ENCODE measurements at places on chromosomes 5 and 9.

DNA sequence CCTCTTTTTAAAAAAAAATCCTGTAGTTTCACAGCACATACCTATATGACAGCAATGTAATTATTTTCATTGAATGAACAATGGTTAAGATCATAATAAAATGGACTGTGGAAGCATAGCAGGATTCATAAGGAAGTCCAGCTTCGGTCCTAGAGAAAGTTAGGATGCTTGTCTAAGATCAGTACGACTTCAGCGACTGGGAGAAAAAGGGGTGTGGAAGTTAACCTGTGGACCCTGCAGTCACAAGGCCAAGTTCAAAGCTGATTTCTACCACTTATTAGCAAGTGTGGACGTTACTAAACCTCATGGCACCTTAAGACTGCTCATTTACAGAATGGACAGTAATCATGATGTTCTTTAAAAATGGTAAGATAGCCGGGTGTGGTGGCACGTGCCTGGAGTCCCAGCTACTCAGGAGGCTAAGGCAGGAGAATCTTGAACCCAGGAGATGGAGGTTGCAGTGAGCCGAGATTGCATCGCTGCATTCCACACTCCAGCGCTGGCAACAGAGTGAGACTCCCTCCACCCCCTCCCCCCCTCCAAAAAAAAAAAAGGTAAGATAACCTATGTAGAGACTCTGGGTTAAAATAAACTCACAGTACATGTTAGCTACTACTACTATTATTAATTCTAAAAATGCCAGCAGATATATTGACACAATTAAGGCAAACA is 71.6 kb upstream of the PCA3 start:
- H3K4me3 ChIP-seq = no peak overlapping the region
- DNase-seq = no peak
- H3K27ac ChIP-seq = no peak overlapping the region
- H3K27me3 ChIP-seq = peaks cover 48% of the 10 kb centered on the region
- no peaks in the 10 kb centered on the region for H3K4me1 ChIP-seq

DNA sequence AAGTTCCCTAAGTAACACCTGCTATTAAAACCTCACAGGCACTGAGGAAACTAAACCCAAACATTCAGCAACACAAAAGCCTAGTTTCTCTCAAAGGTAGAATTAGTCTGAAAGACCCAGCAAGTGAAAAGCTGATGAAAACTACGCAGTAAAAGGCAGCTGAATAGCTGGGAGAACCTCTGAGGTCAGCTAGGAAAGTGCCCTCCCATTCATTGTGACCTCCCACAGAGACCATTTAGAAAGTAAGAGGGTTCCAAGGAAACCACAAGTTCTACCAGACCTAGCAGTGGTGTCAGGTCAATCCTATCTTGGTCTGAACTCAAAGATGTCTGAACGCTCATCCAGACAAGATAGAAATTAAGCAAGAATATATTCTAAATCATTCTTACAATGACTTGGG is 144.7 kb downstream of the SSBP2 start:
- H3K27ac ChIP-seq = no peak overlapping the region
- no peak overlapping the region for H3K4me3 ChIP-seq
- no peaks in the 10 kb centered on the region for H3K4me1 ChIP-seq
- no peaks in the 10 kb centered on the region for H3K36me3 ChIP-seq
- H3K27me3 ChIP-seq = no peaks in the 10 kb centered on the region

DNA sequence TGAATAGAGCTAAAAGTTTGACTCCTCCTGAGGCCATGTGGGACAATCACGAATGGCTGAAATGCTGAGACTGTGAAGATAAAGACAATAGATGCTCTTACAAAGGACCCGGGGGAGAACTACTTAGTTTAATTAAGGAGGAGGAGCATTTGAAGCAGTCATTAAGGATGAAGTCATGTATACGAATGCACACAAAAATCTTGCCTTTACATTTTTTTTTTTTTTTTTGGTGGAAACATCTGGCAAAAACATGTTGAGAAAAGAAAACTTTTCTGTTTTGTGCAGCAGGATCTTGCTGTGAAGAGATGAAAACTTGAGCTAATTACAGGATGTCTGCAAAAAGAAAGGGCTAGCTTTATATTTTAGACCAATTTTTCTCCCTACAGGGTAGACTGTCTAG is 42.3 kb upstream of the NR3C1 start:
- H3K4me1 ChIP-seq = no peaks in the 10 kb centered on the region
- no peak overlapping the region for H3K4me3 ChIP-seq
- H3K36me3 ChIP-seq = no peaks in the 10 kb centered on the region
- DNase-seq = no peak
- H3K27ac ChIP-seq = no peak overlapping the region

DNA sequence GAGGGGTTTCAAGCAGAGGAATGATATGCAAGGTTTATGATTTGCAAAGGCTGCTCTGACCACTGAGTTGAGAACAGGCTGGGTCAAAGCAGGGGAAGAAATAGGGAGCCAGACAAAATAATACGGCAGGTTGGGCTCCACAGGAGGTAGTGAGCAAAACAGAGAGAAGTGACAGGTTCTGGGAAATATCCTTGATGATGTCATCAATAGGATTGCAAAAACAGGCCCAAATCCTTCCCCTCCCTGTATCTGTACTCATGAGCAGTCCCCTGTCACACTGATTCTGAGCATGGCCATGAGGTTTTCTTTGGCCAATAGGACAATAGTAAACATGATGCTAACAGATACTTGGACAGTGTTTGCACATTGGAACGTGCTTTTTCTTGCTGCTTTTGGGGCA is 471.8 kb upstream of the BRINP1 start:
- no peaks in the 10 kb centered on the region for H3K27me3 ChIP-seq
- no peaks in the 10 kb centered on the region for H3K36me3 ChIP-seq
- no peak overlapping the region for H3K4me3 ChIP-seq
- H3K27ac ChIP-seq = no peak overlapping the region
- H3K4me1 ChIP-seq = no peaks in the 10 kb centered on the region

- no peak for DNase-seq
- H3K36me3 ChIP-seq = no peaks in the 10 kb centered on the region
- H3K4me3 ChIP-seq = no peak overlapping the region
- H3K4me1 ChIP-seq = no peaks in the 10 kb centered on the region
- no peak overlapping the region for H3K27ac ChIP-seq
Measured at GRCh38 chr5:113447498-113448050, 12.8 kb upstream of the TSSK1B start.

DNA sequence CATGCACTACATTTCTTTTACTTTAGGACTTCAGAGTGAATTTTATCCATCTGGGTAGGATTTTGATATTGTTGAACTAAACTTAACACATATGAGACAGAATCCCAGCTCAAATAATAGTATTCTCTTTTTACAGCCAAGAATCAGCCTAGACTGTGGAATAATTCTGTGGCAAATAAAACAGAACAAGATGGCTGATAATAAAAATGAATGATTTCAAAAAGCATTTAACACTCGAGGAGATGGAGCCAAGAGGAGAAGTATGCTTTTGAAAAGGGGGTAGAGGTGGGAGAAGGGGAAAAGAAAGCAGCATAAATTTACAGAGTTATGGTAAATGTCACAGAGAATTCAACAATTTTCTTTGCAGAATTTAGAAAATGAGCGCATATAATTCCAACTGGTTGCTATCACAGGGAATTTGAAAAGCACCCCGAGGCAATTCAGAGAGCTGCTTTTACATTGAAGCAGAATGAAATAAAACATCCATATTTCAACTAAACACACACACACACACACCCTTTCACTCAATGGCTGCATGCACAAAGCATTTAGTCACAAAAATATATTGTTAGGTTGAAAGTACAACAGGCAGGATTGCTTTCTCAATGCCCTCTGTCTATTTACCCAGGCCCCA is 60.2 kb upstream of the DMAC1 start:
- DNase-seq = no peak
- no peaks in the 10 kb centered on the region for H3K36me3 ChIP-seq
- no peak overlapping the region for H3K4me3 ChIP-seq
- H3K27me3 ChIP-seq = no peaks in the 10 kb centered on the region
- H3K4me1 ChIP-seq = no peaks in the 10 kb centered on the region
- no peak overlapping the region for H3K27ac ChIP-seq

DNA sequence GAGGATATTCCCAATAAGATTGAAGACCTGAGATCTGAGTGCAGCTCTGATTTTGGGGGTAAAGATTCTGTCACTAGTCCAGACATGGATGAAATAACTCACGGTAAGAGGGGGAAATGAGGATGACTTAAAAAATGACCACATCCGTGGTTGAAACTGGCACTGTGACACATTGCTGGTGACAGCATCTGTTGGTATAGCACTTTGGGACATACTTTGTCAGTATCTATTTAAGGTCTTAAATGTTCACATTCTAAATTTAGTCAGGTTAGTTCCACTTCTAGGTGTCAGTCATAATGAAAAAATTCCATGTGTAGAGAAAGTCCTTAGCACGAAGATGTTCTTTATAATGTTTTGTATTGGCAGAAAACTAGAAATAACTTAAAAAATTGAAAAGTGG is 70.9 kb downstream of the GAPVD1 start:
- peaks cover 5% of the 10 kb centered on the region for H3K4me1 ChIP-seq
- DNase-seq = no peak
- no peak overlapping the region for H3K4me3 ChIP-seq

DNA sequence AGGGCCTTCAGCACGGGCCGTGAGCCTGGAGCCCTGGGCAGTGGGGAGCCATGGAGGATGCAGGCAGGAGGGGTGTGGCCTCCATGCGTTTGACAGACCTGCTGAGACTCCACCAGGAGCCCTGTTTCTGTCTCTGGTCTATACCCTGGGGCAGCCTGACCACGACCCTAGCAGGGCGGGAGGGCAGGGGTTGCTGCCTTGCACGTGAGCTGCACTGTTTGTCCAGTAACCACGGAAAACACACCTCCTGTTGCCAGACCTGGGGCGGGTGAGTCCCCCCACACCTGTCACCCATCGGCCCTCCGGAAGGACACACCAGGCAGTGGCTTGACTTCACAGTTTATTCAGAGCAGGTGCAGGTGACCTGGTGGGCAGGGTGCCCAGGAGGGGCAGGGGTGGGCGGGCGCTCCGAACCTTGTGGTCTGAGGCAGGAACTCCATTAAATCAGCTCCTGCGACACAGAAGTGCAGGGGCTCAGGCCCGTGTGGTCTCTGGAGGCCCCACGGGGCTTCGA is 3.9 kb downstream of the LCN8 start:
- no peak overlapping the region for H3K4me3 ChIP-seq
- no peaks in the 10 kb centered on the region for H3K36me3 ChIP-seq
- DNase-seq = no peak
- H3K4me1 ChIP-seq = peaks cover 8% of the 10 kb centered on the region
- no peaks in the 10 kb centered on the region for H3K27me3 ChIP-seq

DNA sequence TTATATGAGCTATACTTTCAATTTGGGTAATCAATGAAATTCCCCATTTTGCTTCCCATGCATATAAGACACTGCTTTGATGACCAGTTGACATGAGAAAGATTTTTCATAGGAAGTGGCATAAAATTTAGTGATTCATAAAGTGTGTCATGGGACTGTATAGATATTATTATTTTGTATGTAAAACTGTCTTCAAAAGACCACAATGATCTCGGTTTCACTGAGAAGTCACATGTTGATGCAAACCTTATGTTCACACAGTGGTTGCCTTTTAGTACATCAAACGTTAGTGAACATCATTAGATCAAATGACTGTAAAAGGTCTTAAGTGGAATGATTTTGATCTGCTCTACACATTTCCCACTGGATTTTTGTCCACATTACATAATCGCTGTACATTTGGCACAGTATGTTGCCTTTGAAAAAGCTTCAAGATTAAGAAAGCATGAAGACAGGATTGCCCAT is 349.2 kb upstream of the MEF2C start:
- no peak overlapping the region for H3K27ac ChIP-seq
- H3K27me3 ChIP-seq = no peaks in the 10 kb centered on the region
- no peak overlapping the region for H3K4me3 ChIP-seq
- H3K36me3 ChIP-seq = no peaks in the 10 kb centered on the region
- no peak for DNase-seq
- H3K4me1 ChIP-seq = no peaks in the 10 kb centered on the region

DNA sequence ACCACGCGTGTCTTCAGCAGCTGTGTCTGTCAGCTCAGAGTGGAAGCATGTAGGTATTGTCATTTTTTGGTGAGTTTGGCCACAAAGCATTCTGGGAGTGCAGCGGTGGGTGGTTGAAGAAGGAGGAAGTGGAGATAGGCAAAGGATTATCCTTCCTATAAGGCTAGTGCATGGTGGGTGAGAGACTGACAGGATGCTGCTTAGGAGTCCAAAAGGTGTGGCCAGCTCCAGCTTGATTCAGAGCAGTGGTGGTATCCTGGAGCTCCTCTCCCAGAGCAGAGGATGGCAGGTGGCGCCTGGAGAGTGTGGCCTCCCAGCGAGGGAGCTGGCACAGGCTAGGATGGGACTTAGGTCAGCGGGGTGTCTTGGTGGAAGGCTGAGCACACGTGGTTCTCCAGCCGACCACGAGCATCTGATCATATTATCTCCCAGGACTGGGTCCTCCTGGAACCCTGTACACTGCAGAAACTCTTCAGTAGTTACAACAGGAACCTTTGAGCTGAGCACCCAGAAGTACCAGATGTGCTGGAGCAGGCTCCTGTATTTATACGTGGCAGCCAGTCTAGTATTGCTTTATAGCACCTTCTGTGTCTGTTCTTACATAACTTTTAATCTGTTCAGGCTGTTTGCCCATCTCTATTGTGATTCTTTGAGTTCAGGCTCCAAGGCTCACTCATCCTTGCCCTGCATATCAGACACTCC is 29.6 kb downstream of the MAML1 start:
- DNase-seq = no peak
- H3K27ac ChIP-seq = no peak overlapping the region
- no peaks in the 10 kb centered on the region for H3K27me3 ChIP-seq
- H3K4me3 ChIP-seq = no peak overlapping the region
- peaks cover 6% of the 10 kb centered on the region for H3K36me3 ChIP-seq
- peaks cover 60% of the 10 kb centered on the region for H3K4me1 ChIP-seq

DNA sequence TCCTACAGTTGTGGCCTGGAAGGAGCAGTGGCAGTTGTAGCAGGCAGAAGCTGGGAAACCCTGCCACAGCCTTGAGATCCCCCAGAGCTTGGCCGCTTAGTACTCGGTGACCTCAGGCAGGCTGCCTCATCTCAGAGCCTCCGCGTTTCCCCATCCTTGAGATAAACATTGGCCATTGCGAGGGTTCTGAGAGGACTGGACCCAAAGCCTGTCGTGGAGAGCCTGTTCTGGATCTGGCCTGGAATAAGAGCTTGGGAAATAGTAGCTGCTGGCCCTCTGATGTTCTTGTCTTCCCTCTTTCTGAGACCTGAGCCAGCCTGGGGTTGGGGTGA is 1.3 kb downstream of the MIGA2 start:
- H3K4me3 ChIP-seq = peak overlapping the region; percentile 98
- no peak for DNase-seq
- H3K4me1 ChIP-seq = peaks cover 34% of the 10 kb centered on the region

DNA sequence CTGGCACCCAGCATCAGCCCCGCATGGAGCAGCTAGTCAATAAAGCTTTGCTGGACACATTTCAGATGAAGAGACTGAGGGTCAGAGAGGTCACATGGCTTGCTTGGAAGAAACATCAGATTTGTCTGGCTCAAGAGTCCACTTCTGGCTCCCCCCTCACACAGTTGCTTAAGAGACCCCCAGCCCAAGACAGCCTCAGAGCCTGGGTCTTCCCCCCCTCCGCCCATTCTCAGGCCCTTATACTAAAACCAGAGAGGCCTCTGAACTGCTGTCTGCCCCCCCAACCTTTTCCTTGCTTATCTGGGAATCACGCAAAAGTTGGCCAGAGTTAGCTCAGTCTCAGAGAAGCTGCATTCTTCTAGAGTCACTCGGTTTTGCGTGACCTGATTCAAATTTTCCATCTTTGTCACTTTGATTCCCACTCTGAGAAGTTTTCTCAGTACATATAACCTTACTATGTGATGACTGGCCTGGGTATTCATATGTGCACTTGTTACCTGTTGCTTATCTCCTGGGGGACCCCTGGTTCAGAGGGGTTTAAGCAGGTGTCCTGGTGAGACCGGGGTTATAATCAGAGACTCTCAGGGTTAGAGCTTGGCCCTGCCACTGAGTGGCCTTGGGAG is 145.4 kb upstream of the IER5L start:
- DNase-seq = no peak
- H3K27me3 ChIP-seq = no peaks in the 10 kb centered on the region
- no peak overlapping the region for H3K4me3 ChIP-seq
